ENCODE measurements at places on chromosomes 13 and 19.
A peak's percentile ranks its signal among the peaks of the same experiment; 100 is the strongest.

DNA sequence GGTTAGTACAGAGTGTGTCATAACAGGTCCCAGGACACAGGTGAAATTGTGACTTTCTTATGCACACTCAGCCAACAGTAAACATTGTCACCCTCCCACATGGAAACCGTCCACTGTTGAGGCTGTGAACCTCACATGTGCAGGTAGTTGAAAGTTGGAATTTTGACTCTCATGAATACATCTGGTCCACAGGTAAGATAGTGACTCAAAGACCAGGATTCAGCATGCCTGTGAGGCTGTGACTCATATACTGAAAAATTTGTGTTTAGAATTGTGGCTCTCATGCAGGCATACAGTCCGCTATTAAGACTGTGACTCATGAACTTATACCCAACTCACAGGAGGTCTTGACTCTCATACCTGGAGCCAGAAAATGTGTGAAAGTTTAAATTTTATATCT, 67.8 kb downstream of the ZNF728 start:
- DNase-seq, result no peak

GRCh38 chr13:110340812-110341444, 33.8 kb downstream of the COL4A2 start:
- DNase-seq, result no peak

GRCh38 chr13:43003010-43003409, 11.0 kb upstream of the EPSTI1 start:
- DNase-seq, result no peak

- DNase-seq, result peak; percentile 75
Observed at GRCh38 chr13:94192431-94192975, 287.0 kb downstream of the DCT start.

DNA sequence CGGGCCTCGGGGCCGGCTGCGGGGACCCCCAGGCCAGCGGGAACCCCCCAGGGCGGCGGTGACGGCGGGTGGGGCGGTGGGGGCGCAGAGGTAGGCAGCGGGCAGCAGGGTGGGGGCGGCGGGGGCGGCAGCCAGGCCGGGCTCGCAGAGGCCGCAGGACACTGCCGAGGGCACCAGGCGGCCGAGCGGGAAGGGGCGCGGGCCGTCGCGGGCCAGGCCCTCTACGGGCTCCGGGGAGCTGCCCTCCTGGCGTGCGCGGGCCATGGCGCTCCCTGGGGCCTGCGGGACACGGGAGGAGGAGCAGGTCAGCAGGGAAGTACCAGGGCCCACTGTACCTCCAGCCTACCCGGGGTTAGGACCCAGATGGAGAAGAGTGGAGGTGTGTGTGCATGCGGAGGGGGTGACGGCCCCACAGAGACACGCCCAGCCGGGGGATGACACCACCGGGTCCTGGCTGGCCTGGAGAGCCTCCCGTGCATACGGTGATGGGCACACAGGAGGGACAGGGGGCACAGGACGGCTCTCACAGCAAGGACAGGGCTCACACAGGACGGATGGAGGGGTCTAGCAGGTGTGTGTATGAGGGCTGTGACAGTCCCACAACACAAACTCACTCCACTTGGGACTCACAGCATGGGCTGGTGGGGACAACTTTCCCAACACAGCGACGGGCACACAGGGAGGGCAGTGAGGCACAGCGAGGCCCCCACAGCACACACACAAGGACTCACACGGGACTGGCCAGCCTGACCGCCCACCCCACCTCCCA, 2.6 kb downstream of the BBC3 start:
- peak; percentile 73 for DNase-seq

- DNase-seq, result peak; percentile 40
Observed at GRCh38 chr19:43315851-43316250, 37.6 kb upstream of the CD177 start.

DNA sequence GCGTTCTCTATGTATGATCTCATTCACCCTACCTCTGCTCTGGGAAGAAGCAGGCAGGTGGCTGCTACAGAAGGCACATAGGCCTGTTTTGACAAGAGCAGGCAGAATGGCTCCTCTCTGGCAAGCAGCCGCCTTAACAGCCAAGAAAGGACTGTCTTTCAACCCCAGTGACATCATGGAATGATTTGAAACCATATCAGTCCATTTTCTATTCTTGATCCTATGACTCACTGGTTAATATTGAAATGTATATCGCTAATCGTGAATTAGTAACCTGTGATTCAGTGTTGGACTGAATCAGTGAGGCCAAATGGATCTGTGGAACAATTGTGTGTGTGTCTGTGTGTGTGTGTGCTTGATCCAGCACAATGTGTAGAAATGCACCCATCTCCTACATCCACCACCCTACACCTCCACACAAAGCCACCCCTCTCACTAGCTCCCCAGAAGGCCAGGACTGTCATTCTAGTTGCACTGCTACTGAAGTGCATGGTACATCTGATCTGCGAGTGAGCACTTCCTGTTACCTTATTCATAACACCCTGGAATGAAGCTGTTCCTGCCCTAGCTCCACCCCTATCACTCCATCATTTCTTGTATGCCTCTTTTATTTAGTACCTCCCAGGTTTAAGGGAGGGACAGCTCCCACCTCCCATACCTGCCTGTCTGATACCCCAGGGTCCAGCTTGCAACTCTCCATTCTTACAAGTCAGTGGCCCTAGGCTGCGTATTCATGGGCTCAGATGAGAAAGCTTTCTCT, 460.0 kb downstream of the FOXO1 start:
- no peak for DNase-seq

DNA sequence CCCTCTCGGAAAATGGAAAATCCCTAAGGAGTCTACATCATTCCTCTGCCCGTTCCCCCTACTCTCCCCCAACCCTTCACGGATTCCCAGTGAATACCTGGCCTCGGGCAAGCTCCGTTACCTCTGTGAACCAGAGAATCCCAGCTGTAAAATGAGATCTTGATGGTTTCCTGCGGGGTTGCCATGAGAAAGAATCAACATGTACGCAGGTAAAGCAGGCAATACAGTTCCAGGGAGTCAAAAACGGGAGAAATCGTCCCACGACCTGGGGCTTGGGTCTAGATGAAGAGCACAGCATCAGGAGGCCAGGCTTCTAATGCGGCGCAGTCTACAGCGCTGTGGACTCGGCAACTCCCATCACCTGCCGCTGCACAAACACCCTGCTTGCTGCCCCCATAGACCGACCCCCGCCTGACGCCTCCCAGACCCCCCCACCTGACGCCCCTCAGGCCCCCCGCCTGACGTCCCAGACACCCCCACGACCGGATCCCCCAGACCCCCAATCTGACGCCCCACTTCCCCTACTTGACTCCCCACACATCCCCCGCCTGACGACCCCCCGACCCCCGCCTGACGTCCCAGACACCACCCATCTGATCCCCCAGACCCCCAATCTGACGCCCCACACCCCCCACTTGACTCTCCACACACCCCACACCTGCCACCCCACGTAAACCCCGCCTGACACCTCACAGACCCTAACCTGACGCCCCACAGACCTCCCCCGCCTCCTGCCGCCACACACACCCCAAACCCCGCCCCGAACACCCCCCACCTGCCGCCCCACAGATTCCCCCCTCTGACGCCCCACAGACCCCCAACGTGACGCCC, 680 bp downstream of the LIG4 start:
- peak; percentile 50 for DNase-seq

- no peak for DNase-seq
Observed at GRCh38 chr13:35139591-35139990, 197.5 kb downstream of the NBEA start.

All from WERI-Rb-1 (cell line).